Stimulated activated CD4-positive, alpha-beta T cell treated with anti-CD3 and anti-CD28 coated beads, Interleukin-12 subunit alpha, Interleukin-12 subunit beta, amount 100 ng/mL, for 4 hours (primary cell): ENCODE measurements at places on chromosomes 11 and 22.

DNA sequence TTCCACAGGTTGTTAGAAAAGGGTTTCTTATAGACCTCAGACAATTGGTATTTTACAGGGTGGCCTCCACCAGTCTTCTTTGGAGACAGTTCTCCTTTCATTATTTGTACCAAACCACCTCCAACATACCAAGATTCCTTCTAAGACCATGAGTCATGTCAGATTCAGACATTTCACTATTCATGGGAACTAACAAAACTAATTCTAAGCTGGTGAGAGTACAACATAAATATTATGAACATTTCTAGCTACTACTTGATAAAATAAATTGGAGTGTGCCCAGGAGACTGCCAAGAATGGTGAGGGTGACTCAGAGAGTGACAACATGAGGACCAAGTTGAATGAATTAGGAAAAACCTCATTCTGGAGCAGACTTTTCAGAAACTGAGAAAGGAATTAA is 494.6 kb upstream of the LRRC4C start:
- no peak for DNase-seq

GRCh38 chr11:43825217-43825816 is 55.3 kb upstream of the ALKBH3 start:
- no peak for DNase-seq

GRCh38 chr11:35352077-35352888 is 67.1 kb downstream of the SLC1A2 start:
- DNase-seq = no peak

DNA sequence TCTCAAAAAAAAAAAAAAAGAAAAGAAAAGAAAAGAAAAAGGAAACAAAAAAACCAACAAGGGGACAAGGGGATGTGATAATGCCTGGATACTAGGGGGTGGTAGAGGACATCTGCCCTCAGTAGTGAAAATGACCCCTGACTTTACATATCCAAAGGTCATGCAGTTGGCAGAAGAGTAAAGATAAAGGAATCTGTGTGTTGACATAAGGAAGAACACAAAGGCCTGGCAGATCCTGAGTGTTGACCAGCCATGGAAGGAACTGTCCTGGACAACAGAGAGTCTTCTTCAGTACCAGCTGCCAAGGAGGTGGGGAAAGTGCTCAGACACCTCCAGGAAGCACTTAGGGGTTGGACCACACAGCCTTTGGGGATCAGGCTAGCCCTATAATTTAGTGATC is 12.6 kb downstream of the SLC43A1 start:
- no peak for DNase-seq

GRCh38 chr11:103939694-103940093 is 96.7 kb upstream of the DDI1 start:
- no peak for DNase-seq

DNA sequence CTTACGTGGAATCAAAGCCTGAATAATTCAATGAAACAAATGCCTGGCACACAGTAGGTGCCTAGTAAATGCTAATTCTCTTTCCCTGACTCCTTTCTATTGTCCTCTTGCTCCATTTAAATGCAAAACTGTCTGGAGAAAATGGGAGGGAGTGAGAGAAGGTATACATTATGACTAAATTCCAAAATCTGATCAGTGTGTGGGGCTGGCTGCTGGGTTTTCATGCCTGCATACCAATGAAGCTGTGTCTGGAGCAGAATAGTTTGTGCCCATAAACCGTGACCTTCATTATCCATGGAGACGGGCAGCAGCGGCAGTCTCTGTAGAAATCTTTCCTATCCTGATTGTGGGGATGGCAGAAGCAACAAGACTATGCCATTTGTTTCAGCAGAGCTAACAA is 223.4 kb upstream of the ZBED5 start:
- no peak for DNase-seq

DNA sequence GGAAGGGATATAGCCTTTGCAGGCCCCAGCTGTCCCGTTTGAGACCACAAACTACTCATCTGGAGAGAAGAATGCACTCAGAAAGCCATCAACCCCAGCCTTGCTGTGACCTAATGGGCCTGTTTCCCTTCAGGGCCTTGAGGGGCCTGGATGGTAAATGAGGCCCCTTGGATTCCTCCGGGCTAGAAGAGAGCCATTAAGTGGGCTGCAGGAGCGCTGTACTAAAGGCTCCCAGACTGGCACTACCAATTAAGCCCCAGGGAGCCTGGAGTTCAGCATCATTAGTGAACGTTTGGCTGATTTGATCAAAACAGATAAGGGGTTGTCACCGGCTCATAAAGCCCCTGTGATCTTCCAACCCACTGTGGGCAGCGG is 23.0 kb downstream of the CD5 start:
- DNase-seq = no peak

- DNase-seq = no peak
Measured at GRCh38 chr11:118623269-118623655, 15.8 kb downstream of the PHLDB1 start.

DNA sequence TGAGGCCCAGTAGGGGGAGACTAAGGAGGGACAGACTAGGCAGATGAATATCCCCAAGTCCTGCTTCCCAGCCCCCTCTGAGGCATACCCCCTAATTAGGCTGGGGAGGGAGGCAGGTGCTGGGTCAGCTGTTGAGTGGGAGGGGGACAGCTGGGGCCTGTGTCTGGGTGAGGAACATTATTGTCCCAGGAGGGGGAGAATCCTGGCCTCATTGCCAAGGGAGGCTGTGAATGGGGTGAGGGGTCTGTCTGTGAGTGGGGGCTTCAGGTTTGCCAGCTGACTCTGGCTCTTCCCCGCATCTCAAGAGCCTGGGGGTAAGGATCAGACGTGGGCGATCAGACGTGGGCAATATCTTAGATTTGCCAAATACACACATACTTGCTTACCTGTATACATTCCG is 2.1 kb downstream of the INPPL1 start:
- no peak for DNase-seq

- DNase-seq = no peak
Measured at GRCh38 chr11:73405146-73405510, 28.9 kb downstream of the RELT start.

DNA sequence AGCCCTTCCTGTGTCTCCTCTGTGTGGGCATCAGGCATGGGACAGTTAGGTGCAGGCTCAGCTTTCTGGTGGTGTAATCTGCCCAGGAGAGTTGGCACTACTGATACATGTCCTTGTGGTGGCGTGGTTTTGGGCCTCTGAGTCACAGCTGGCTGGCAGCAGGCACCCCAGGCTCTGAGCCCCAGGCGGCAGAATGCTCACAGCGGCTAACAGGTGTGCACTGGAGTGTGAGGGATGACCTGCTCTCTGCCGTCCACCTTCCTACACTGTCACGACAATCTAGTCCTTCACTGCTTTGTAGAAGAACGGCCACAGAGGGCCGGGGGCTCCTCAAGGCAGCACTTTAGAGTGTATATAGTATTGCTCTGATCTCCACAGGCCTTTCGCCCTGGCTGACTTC is 100.3 kb upstream of the PITPNB start:
- no peak for DNase-seq

- DNase-seq = no peak
Measured at GRCh38 chr11:104061853-104062521, 25.5 kb downstream of the DDI1 start.

DNA sequence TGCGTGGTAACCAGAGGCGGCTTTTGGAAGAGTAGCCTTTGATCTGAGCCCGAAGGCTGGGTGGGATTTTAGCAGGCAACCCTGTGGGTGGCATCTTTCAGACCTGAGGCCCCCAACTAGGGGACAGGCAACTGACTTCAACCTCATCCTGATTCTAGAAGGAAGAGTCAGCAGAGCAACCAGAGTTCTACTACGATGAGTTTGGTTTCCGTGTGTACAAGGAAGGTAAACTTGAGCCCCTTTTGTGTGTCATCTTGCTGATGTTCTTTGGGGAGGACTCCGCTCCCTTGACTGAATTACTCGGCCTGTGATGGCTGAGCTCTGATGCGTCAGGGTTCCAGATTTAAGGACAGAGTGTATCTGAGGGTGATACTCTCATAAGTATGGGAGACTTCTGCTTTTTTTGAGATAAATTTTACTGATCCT is 31.6 kb downstream of the SGSM3 start:
- DNase-seq = no peak

GRCh38 chr22:29719899-29720645 is at the start of gene CABP7:
TSS of gene CABP7 (plus strand) at chr22:29720003. CDS start at chr22:29720425, 422 bp downstream.
- no peak for DNase-seq

- DNase-seq = no peak
Measured at GRCh38 chr11:38824573-38824972, 2226.5 kb upstream of the RAG2 start.

GRCh38 chr11:112352907-112353306 is 92.2 kb upstream of the PLET1 start:
- DNase-seq = no peak

- DNase-seq = no peak
Measured at GRCh38 chr11:70074746-70075145, 3.4 kb upstream of the ANO1 start.

GRCh38 chr11:70191495-70192140 is 11.5 kb upstream of the FADD start:
- peak; percentile 45 for DNase-seq

GRCh38 chr11:61328351-61328750 is 4.6 kb downstream of the DDB1 start:
- DNase-seq = no peak

DNA sequence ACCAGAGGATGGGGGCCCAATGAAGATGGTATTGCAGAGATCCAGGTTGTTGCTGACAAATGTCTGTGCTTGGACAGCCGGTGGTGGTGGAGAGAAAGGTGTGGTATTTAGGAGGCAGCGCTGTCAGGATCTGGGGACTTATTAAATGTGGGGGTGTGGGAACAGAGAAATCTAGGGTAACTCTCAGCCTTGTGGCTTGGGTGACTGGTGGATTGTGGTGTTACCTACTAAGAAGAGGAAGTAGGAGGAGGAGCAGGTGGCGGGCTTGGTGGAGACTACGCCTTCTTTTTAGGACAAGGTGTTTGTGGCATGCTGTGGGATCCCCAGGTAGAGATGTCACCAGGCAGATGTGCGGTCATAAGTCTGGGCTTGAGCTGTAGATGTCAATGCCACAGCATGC is 144.0 kb downstream of the GRIK4 start:
- DNase-seq = no peak

GRCh38 chr11:3675971-3676370 is 4.8 kb upstream of the CHRNA10 start:
- no peak for DNase-seq

GRCh38 chr11:6307876-6308275 is 12.4 kb downstream of the CAVIN3 start:
- no peak for DNase-seq

DNA sequence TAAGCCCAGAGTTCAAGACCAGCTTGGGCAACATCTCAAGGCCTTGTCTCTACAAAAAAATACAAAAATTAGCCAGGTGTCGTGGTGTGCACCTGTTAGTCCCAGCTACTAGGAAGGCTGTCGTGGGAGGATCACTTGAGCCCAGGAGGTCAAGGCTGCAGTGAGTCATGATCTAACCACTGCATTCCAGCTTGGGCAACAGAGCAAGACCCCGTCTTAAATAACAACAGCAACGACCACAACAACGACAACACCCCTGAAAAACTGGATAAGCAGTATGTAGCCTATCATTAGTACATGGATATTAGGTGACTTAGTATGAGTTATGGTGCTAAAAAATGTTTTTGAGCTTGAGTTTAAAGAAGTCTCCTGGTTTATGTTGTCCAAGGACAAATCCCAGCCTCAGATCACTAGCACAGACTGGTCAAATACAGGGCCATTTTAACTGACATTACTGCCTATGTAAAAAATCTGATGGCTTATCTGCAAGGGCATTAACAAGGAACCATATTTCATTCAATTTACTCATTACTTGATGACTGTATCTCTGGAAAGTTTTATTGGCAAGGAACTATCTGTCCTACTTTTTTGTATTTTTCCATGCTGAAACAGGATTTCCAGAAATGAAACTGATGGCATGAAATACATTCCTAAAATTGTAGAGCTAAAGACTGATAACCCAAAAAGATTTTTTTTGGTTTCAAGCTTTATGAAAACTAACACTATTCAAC is 23.4 kb downstream of the C2CD3 start:
- no peak for DNase-seq
